ENCODE measurements at places on chromosomes 4 and X. TPM values are rescaled to one million over a fixed set of nuclear protein-coding genes. Genes with fewer than 3 reads are reported as not detected.

The MAGEA10 gene
- total RNA-seq = not detected

The SAGE1 gene
- not detected for total RNA-seq

The VBP1 gene
- 107 TPM for total RNA-seq

The GALNT7 gene
- 17.8 TPM for total RNA-seq

The FRMD7 gene
- not detected for total RNA-seq

The ACE2 gene
- not detected for total RNA-seq

The GLRA2 gene
- 136 TPM for total RNA-seq

Data from occipital lobe (tissue), 3 donors.